H9 (cell line): ENCODE measurements at places on chromosomes 3 and 15. TPM values are rescaled to one million over a fixed set of nuclear protein-coding genes. Genes with fewer than 3 reads are reported as not detected.

- no peak for DNase-seq
These were observed 826.8 kb upstream of the CFAP20DC start for GRCh38 chr3:59876533-59877062.

GRCh38 chr3:52063026-52063723 lies 6.8 kb upstream of the DUSP7 start:
- no peak for DNase-seq

DNA sequence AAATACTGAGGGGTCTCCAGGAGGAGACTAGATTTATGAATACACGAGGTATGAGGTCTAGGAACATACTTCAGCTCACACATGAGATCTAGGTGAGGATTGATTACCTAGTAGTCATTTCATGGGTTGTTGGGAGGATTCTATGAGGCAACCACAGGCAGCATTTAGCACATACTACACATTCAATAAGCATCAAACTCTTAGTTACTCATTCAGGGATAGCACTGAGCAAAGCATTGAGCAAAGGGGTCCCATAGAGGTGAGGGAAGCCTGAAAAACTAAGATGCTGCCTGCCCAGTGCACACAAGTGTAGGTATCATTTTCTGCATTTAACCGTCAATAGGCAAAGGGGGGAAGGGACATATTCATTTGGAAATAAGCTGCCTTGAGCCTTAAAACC lies 4.5 kb downstream of the CCR5 start:
- no peak for DNase-seq

DNA sequence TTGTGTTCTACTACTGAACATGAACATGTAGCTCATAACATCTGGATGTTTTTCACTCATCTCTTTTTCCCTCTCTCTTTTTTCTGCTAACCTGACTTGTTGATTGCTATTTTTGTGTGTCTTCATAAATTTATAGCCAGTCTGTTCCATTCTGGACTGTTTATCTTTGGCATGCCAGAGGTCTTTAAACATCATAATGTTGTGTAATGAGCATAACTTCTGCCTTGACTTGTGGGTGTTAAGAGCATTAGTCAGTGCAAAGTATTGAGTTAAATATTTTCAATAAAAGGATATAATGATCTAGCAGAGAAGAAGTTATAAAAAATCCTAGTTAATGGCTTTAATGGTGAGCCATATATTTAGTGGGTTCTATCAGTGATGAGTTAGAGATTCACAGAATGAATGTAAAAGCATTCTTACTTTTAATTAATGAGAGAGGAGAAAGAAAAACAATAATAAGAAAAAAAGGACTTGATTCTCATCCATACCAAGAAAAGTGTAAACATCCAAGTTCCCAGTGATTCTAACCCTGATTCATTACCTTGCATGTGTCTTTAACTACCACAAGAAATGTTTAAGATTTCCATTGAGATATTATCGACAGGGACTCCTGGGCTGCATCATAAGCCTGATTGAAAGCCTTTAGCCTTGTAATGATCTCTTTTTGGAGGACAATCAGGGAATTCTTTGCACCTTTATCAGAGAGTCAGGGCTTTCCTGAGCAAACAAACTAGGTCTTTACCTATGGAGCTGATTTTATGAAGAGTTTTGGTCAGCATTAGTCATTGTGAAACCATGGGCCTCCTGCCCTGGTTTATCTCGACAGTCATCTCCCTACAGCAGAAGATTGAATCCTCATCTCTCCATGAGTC lies 22.9 kb downstream of the MITF start:
- DNase-seq = no peak

GRCh38 chr3:114155370-114155821 lies 23.5 kb downstream of the DRD3 start:
- DNase-seq = peak; percentile 73

DNA sequence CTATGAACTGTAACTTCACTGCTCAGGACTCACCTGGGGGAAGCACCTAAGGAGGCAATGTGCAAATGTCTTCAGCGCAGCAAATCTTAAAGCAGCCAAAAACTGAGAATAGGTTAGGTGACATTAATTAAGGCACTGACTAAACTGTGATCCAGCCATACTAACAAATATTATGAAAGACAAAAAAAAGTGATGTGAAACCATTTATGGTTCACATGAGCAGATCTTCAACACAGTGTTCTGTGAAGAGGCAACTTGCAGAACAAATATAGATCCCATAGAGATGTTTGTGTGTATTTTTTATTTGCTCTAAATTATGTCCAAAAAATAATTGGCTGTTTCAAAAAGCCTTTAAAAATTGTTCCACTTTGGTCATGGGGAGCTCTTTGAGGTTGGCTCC lies 24.1 kb upstream of the MITF start:
- no peak for DNase-seq

DNA sequence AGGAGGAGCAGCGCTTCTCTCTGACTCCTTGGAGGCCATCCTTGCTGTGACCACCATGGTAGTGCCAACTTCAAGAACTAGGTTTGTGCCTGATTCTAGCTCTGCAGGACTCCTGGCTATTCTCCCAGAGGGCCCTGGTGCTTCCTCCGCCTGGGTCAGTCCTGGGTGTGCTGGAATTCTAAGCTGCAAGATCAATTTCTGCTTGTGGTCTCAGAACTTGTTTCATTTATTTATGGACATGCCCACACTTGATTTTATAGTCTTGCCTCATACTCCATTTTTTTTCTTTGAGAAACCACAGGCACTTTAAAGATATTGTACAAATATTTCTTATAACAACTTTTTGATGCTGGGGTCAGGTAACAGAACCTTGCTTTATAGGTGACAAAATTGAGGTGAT lies 87.6 kb downstream of the PDCD6IP start:
- no peak for DNase-seq

GRCh38 chr3:98765721-98766120 lies 2.6 kb downstream of the ST3GAL6 start:
- DNase-seq = no peak

- no peak for DNase-seq
These were observed 84.4 kb downstream of the DNAJB8 start for GRCh38 chr3:128382221-128382807.

DNA sequence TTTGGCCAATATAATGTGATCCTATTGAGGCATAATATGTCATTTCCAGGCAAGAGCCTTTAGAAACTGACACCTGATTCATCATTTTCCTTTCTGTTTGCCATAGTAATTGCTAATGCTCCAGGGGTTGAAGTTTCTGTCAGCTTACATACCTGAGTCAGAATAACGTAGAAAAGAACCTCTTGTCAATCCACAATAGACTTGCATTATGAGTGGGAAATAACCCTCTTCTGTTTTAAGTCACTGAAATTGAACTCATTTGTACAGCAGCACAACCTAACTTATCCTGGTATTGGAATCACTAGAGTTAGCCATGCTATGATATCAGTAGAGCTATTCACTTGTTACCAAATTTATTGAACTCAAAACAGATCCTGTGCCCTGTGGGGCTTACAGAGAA lies 101.7 kb upstream of the TP63 start:
- no peak for DNase-seq

DNA sequence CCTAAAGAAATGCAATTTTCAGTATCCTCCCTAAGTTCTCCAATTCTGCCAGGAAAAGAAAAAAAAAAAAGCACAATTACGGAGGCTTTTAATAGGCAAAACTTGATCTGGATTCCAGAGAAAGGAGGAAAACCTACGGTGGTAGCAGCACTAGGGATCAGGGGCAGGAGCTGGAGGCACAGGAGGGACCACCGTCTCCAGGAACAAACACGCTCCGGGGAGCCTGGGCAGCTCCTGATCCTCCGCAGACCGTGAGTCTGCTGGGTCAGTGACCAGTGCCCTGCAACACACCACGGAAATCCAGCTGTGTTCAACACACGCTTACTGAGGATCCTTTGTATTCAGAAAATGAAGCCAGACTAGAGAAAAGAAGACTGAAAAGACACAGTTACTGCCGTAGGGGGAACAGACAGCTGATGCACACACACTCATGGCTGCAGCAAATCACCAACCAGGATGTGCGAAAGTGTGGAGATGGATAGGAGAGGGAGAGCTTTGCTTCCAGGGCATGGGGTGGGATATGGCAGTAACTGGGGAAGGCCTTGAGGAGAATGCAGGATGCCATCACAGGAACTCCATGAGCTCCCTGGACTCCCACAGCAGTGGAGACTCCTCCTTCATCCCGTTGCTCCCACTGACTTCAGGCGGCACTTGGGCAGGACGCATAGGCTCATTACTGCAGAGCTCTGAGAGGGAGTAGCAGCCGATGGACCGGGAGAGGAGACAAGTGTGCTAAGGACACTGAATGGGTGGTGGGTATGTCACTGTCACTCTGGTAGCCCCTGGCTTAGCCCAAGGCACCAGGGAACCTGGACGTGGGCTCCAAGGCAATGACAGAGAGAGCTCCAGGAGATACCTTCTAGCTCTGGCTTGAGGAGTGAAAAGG lies 167.0 kb downstream of the ATP10A start:
- DNase-seq = no peak

GRCh38 chr15:45666119-45666875 lies 31.5 kb downstream of the SQOR start:
- DNase-seq = no peak

DNA sequence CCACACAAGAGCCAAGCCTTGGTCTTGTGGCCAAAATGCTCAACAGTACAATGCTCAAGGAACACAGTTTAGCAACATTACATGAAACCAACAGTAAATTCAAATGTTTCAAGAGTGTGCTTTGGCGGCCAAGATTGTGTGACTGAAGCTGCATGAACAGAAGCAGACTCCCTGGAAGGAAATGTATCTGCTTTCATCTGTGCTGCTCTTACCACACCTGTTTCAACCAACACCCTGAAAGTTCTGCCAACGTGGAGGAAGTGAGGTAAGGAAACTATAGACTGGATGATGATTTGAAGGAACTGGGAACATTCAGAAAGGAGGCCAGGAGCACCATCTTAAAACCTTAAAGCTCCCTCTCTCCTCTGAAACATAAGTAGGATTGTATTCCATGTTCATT lies 55.7 kb downstream of the MB21D2 start:
- no peak for DNase-seq

- DNase-seq = no peak
These were observed 12.5 kb downstream of the TRAT1 start for GRCh38 chr3:108835101-108835500.

DNA sequence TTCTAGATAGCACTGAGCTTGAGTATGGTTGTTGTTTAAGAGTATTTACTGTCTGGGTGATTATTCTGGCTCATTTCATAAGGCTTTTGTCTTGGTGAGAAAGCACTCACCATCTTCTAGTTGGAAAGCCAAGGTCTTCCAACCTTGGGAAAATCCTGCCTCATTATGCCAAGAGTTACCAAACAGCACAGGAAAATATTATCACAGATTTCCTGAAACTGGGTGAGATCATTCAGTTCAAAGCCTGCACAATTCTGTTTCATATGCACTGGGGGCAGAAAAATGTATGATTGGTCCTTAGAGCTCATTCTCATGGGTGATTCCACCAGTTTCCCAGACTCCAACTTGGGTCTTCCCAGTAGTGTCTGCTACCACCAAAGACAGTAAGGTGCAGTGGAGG lies 291.8 kb downstream of the RORA start:
- DNase-seq = no peak

GRCh38 chr15:83250781-83251180 lies 33.7 kb downstream of the BNC1 start:
- DNase-seq = no peak

- no peak for DNase-seq
These were observed 616.1 kb downstream of the OTOL1 start for GRCh38 chr3:162112719-162113118.

GRCh38 chr3:50430950-50431435 lies 71.7 kb upstream of the TMEM115 start:
- no peak for DNase-seq

- no peak for DNase-seq
These were observed 551.1 kb upstream of the BCHE start for GRCh38 chr3:166388321-166388720.

- peak; percentile 77 for DNase-seq
These were observed 24.3 kb downstream of the CACNA2D3 start for GRCh38 chr3:54146506-54147239.

GRCh38 chr3:127729556-127730056 lies 56.9 kb downstream of the ABTB1 start:
- DNase-seq = no peak

- no peak for DNase-seq
These were observed 48.4 kb downstream of the CHAC1 start for GRCh38 chr15:41001524-41002214.

- DNase-seq = no peak
These were observed 27.2 kb downstream of the BCL2A1 start for GRCh38 chr15:79943820-79944219.

GRCh38 chr15:42149493-42150218 lies 6.8 kb downstream of the PLA2G4F start:
- DNase-seq = no peak

- DNase-seq = no peak
These were observed 269.4 kb downstream of the UACA start for GRCh38 chr15:70493787-70494516.

DNA sequence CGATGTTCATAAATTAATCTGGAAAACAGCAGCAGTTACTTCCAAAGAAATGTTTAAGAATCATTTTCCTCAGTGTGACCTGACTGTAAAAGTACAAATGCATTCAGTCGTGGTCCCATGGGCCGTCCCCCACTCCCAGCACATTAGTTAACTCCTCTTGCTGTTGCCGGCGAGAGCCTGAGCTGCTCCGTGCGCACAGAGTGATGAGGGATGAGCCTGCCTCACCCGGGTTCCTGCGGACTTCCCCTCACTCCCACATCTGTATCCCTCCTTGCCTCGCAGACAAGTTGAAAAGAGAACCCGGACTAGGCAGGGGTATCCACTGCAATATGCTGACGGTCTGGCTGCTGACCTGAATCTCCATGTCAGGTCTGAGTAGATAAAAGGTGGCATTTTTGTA lies 861.7 kb upstream of the NR2F2 start:
- DNase-seq = peak; percentile 33

DNA sequence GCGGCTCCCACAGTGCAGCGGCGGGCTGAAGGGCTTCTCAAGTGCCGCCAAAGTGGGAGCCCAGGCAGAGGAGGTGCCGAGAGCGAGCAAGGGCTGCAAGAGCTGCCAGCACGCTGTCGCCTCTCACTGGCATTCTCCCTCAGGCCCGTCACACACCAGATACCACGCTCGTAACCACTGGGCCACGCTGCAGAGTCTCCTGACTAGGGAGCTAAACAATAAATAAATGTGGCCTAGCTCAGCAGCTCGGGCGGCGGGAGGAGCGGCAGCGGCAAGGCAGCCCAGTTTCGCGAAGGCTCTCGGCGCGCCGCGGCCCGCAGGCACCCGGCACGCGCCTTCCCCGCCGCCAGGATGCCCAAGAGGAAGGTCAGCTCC lies 55.9 kb upstream of the FAM174B start:
- peak; percentile 69 for DNase-seq

ARNT2 gene
- total RNA-seq = 9.5 and 10.5 TPM in 2 replicates

ACVR2B gene
- 99.9 and 105 TPM in 2 replicates for total RNA-seq

EXOG gene
- 14.1 and 15.0 TPM in 2 replicates for total RNA-seq

TNK2 gene
- total RNA-seq = 34.5 and 35.3 TPM in 2 replicates

CLDN11 gene
- 1.7 and 2.4 TPM in 2 replicates for total RNA-seq

TP63 gene
- total RNA-seq = not detected in 2 replicates

GAP43 gene
- total RNA-seq = 12.8 and 14.1 TPM in 2 replicates

C3orf70 gene
- 0.52 and 0.66 TPM in 2 replicates for total RNA-seq

CDCP1 gene
- 12.9 and 14.1 TPM in 2 replicates for total RNA-seq

CCDC66 gene
- 25.4 and 32.0 TPM in 2 replicates for total RNA-seq

SOX2 gene
- 307 and 316 TPM in 2 replicates for total RNA-seq

TMEM266 gene
- total RNA-seq = 0.55 and 0.81 TPM in 2 replicates

SYNM gene
- total RNA-seq = 1.8 and 1.9 TPM in 2 replicates

SOX14 gene
- 0.35 and 0.57 TPM in 2 replicates for total RNA-seq
